NCI-H1694 treated with DMSO at 0.1 percent for 48 hours (cell line): ENCODE measurements at places on chromosomes 5 and 9.

DNA sequence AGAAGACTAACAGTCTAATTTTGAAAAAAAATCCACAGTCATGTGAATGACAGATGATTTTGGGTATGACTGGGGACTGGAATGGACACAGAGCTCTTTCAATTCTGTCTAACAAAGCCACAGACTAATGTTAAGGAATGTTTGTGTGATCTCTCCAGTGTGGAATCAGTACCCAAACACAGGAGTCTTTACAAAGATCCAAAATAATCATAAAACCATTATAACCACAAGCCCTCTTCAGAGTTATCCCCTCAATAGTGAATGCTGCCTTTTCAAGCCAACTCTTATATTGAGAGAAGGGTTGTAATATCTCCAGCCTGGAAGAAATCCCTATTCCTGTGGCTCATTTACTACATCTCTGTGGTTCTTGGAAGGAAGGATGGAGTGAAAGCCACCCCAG, 552.0 kb upstream of the CLINT1 start:
- DNase-seq: no peak

- peak; percentile 81 for DNase-seq
These were observed 12.2 kb upstream of the OR13J1 start for GRCh38 chr9:35882263-35882848.

DNA sequence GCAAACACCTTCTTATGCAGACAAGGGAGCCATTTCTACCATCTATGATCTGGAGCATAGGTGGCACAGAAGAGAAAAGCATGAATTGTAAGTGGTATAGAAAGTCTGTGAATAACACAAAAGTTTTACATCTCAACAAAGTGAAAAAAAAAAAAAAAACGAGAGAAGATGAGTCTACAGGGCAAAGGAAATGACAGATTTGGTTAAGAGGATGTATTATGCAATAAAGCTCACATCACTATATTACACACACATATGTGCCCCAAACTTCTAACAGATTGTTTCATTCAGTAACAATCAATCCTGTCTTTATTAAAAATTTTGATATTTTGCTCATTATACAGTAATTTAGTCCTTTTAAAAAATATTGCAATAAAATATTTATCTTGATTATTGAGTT, 49.8 kb downstream of the CERT1 start:
- DNase-seq: no peak

DNA sequence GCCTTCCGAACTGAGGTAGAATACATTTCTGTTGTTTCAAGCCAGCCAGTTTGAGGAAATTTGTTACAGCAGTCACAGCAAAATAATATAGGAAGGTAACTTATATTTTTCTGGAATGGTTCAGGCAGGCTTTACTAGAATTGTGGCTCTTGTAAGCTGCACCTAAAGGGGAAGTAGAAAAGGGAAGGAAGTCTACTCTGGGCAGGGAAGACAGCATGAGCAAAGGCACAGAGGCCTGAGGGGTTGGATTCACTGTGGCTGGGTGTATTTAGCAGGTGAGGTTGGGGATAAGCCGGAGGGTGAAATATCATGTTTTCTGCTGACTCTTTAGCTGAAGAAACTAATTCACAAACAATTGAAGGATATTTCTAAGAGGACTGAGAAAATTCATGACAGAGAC, 183.5 kb downstream of the GAS1 start:
- no peak for DNase-seq

GRCh38 chr5:141663506-141663905, 12.3 kb upstream of the FCHSD1 start:
- no peak for DNase-seq

DNA sequence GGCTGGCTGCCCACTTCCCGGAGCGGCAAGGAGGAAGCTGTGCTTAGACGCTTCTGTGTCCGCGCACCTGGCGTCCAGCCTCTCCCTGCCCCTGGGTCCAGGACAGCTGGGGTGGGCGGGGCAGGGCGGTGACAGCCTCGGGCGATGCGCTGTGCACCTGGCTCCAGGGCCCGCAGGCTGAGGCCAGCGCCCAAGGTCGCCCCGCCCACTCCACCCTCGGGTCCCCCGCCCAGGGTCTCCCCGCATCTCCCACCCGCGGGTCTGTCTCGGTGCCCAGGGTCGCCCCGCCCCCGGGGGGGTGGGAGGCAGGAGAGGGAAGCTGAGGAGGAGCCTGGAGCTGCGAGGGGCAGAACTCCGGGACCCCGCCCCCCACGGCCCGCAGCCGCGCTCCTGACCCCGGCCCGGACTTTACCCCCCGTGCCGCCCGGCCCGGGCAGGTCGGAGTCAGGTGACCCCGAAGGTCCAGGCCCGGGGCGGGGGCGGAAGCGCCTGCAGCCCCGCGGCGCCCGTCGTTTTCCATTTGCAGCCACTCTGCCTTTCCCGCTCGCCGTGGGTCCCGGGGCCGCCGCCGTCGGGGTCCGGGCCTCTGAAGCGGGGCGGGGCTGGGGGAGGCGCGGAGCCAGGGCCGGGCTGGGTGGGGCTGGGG, at the start of gene ENTPD8:
TSS of gene ENTPD8 (minus strand) at position 69 of the 646 bp plus-strand sequence. CDS start 3,072 bp downstream, outside the sequence.
- peak; percentile 19 for DNase-seq

DNA sequence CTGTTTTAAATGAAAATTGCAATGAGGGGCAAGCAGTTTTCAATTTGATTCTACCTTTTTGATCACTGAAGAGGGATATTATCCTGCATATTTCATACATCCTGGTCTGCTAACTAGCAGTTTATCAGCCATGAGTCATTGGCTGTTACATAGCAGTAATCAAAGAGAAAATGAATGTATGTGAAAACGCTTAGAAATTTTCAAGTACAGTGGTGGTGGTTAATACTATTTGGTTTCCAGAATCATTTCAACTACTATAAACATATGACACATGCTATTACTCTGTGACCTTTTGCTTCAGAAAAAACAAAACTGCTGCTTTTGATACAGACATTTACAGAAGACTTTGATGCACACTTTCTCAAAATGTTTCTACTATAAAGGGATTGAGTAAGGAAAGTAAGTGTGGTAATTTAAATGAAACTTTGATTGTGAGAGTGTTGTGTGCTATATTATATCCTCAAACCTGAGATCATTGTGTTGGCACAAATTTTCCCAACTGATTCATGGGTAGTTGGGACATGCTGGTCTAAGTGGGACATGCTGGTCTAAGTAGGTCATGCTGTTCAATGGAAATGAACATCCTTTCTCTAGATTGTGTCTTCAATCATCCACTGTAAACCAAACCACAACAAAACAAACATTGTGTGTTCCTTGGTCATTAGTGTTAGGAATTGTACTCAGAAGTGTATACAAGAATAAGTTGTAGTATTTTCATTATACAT, 5.1 kb downstream of the RNF14 start:
- DNase-seq: no peak

DNA sequence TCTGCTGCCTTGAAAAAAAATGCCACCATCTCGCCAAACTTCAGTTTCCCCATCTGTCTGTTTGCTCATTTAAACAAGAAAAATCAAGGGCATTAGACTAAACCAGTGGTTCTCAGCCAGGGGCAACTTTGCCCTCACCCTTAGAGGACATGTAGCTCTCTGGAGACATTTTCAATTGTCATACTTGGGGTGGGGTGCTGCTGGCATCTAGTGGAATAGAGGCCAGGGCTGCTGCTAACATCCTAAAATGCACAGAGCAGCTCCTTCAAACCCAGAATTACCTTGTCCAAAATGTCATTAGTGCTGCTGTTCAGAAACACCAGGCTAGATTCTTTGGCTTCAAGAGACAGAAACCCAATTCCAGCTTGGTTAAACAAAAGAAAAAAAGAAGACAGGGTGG, 71.1 kb upstream of the FOXE1 start:
- DNase-seq: no peak

- DNase-seq: no peak
These were observed 1225.2 kb downstream of the PTPRD start for GRCh38 chr9:9387511-9388115.

GRCh38 chr5:14270209-14270702, 127.1 kb downstream of the TRIO start:
- peak; percentile 86 for DNase-seq
